ENCODE measurements at places on chromosomes 1 and 21.

DNA sequence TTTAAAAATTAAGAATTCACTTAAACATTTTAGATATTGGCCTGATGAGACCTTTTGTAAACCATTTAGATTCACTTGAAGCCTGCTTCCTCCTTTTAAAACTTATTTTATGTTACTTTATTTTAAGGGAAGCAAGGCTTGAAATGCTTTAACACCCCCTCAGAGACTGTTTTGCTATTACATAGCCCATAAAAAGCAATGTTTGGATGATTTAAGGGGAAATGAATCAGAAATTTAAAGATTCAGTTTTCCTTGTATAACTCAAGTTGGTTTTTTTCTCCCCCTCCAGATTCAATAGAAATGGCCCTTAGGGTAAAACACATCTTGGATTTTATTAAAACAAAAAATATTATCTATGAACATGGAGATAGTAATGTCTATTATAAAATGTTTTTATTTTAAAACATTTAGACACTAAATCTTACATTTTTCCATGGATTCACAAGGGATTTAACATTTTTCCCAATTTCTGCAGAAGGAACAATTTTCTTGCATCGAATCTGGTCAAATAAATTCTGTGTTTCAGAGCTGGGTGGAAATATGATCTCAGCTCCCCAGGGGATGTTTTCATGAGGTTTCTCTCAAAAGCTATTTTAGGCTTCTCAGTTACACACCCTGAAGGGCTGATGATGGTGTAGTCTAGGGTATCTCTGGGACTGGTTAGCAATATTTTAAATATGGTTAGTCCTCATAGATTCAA is 69.3 kb upstream of the WARS2 start:
- DNase-seq: no peak

DNA sequence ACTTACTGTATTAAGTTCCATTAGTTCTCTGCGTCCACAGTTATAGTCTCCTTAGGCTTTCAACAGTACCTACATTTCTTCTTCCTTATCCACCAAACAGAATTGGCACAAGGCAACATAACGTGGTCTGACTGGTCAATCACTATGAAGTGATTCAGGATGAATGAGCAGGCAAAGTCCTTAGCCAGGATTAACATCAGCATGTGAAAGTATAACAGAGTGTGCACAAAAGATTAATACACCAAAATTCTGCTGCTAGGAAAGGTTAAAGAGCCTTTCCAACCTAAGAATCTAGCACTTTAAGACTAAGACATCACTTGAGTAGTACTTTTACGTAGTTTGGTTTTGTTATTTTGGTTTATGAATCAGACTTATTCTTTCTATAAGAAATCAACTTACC is 15.8 kb downstream of the DEPDC1 start:
- DNase-seq: no peak

DNA sequence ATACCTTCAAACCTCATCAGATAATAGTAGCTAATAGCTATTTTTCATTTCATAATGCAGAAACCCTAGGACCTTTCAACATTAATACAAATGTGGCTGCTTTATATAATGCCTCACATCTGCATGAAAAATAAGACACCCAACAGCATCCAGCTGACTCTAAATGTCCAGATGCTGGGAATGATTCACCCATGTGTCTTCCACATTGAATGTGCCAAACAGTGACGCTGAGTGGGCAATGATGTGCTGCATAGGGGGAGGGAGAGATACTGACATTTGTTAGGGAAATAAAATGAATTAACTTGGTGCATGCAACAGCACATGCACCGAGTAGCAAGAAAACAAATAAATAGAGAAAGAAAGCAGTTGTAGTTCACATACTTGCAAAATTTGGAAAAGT is 199.3 kb downstream of the DSCAM start:
- no peak for DNase-seq

DNA sequence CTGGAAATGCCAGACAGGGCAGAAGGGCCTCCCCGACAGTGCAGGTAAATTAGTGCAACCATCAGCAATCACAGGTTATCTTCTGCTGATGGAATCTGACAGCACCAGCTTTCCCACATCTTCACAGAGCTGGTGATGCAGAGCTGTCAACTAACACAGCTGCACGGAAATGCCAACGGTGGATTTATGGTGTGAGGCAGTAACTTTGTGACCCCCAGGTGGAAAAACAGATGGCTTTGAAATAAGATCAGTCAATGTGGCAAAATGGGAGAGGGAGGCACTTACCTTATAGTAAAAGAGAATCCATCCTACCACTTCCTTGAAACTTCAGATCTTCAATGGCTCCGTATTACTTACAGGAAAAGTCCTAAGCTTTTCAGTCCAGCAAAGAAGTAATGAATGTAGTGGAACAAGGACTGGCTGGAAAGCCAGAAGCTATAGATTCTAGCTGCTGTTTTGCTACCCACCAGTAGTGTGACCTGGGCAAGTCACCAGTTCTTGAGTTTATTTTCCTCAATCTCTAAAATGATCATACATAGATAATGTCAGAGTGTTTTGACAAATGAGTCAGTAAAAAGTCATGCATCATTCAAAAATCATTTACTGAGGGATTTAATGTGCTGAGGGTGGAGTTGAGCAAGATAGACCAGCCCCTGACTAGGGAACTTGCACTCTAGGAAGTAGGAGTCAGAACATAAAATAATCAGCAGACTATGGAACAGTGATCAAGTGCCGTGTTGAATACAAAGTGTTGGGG is 245.7 kb upstream of the JUN start:
- DNase-seq: no peak

DNA sequence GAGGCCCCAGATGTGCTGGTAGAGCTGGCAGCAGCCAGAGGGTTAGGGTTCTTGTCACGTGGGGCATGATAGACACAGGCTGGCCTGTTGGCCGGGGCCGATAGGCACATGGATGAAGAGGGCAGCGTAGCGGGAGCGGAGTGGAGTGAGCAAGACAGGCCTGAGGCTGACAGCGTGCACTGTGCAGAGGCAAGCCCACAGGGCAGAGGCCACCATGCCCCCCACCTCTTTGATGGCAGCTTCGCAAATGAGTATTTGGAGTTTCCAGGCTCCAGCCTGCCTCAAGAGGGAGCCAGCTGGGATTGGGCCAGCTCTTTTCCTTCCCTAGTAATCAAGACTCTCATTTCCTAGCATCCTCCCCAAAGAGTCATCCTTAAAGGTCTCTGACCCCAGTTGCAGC is 43.5 kb downstream of the TMCC2 start:
- DNase-seq: no peak

GRCh38 chr1:95186149-95186548 is 47.9 kb upstream of the RWDD3 start:
- DNase-seq: no peak

- no peak for DNase-seq
These were observed 45.7 kb upstream of the ZNF648 start for GRCh38 chr1:182107209-182107608.

GRCh38 chr1:41915786-41916571 is 2.7 kb downstream of the HIVEP3 start:
- DNase-seq: no peak

- DNase-seq: no peak
These were observed 13.2 kb downstream of the COQ8A start for GRCh38 chr1:226953175-226953800.

DNA sequence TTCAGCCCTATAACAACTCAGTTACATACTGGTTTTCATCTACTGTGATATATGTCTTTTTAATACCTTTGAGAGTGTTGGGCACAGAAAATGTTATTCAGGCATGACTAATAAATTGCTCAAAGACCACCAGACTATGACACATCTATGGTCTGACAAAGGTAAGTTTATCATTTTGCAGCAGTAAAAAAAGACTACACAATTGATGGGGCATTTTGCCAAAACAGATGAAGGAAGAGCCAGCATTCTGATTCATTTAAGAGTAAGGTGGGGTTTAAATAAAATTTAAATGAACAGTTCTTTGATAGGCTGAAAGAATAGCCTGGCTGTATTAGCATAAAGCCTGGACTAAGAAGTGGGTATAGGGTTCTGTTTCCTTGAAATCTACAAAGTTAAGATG is 8.8 kb upstream of the RNPC3 start:
- DNase-seq: no peak

DNA sequence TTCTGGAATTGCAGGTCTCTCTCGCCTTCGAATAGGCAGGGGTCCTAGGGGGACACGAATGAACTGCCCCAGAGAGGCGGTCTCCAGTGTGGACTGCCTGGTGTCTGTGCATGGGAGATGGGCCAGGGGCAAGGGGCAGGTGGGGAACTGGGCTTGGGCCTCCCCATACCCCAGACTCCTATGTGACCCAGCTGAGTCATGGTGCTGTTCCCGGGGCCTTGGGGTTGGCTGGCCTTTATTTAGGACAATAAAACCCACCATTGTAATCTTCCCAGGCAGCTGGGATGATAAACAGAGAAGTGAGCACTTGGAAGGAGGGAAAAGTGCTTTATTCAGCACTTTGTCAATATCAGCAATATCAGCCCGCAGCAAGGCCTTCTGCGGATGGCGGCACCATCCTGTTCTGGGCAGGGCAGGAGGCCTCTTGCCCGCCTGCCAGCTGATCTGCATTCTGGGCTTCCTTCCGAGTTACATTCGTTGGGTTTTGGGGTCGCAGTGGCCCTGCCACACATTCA is 209.0 kb upstream of the TMEM51 start:
- no peak for DNase-seq

- DNase-seq: peak; percentile 94
These were observed at the start of gene RABIF for GRCh38 chr1:202888531-202889360. RABIF (minus strand) TSS chr1:202889149; CDS start chr1:202889098, 51 bp downstream.

GRCh38 chr1:206839006-206839560 is 26.3 kb upstream of the IL20 start:
- DNase-seq: no peak

- DNase-seq: no peak
These were observed 19.5 kb downstream of the MAPKAPK2 start for GRCh38 chr1:206704226-206704625.

DNA sequence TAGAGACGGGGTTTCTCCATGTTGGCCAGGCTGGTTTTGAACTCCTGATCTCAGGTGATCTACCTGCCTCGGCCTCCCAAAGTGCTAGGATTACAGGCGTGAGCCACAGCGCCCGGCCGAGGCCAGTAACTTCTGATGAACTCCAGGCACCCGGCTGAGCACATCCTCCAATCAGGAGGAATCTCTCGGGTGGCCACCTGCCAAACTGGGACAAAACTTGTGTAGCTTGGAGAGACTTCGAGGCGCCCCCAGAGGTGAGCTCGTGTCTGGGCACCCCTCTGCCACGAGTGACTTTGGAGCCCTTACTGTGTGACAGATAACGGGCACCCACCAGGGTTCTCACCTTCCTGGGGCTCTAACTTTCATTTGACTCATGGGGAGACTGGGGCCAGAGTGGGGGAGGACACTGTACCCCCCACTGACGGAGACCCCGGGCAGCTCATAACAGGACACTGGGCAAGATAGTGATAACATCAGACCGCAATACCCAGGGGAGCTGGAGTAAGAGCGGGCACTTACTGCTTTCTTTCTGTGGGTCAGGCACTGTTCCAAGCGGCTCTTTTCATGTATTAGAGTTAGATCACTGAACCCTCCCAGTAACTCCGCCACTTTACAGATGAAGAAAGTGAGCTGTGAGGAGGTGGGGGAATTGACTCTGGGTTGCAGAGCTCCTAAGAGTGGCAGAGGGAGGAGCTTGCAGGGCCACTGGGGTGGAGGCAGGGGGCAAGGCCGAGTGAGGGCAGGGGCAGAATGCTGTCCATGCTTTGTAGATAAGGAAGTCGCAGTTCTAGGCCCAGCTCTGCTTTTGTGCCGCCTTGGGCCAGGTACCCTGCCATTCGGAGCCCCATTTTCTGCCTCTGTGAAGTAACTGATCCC is 1.9 kb upstream of the PADI2 start:
- DNase-seq: no peak

- DNase-seq: no peak
These were observed 287.3 kb upstream of the SGIP1 start for GRCh38 chr1:66246351-66247269.

- no peak for DNase-seq
These were observed 308.5 kb downstream of the MRPL39 start for GRCh38 chr21:25298512-25299491.

- no peak for DNase-seq
These were observed 28.1 kb upstream of the RGS1 start for GRCh38 chr1:192547501-192547900.

DNA sequence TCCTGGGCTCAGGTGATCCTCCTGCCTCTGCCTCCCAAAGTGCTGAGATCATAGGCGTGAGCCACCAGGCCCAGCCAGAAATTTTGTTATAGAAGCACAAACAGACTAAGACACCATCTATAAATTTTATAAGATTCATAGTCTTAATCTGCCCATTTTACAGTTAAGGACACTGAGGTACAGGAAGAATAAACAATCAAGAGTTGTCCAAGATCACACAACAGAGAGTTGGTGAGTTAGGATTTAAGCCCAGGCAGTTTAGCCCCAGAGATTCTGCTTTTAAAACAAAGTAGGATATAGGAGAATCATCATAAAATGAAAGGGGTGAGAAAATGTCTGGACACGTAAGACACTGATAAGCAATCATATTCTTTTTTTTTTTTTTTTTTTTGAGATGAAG is 6.8 kb downstream of the TEX46 start:
- no peak for DNase-seq

GRCh38 chr1:6897138-6897537 is 111.9 kb downstream of the CAMTA1 start:
- no peak for DNase-seq

DNA sequence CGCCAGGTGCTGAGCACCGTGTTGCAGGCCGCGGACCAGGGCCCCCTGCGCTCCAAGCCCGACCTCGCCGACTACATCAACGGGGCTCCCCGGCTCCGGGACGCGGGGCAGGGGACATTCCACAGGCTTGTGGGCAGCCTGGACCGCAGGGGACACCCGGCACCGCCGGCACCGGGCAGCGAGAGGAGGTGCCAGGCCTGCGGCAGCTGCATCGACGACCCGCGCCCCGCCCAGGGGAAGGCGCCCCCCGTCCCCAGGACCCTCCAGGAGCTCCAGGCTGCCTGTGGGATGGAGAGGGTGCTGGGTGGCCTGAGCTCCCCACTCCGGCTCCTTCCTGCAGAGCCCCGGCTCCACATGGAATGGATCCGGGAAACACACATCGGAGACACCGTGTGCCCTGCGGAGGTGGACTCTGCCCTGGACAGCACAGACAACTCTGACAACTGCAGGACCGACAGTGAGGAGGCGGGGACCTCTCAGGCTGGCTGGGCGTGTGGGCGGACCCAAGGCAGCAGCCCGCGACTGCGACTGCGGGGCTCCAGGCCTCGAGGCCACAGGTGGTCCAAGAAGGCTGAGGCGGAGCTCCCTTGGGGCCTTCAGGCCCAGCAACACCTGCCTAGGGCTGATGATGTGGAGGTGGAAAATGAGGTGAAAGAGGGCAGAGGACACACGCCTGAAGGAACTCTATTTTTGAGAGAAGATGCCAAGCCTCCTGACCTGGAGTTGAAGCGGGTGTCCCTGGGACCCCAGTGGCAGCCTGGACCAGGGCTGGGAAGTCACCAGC is 22.8 kb downstream of the KIAA1614 start:
- no peak for DNase-seq

DNA sequence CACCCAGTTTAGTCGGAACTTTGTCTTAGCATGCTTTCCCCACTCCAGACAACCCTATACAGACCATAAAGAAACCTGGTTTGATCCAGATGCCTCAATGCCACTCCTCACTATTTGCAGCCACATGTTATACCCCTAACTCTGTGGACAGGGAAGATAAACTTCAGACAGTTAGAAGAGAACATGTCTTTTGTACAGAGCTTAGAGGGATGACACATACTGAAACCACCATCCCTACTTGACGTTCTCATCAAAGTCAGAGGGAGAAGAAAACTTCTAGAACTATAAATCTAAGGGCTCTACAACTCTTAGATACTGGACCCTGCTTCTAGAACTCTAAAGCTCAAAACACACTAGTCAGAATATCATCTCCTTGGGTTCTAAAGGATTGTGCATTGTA is 3.7 kb downstream of the SYT6 start:
- DNase-seq: no peak

GRCh38 chr1:27116697-27117096 is 38.2 kb downstream of the SLC9A1 start:
- no peak for DNase-seq

Data from activated CD4-positive, alpha-beta T cell treated with anti-CD3 and anti-CD28 coated beads for 1 hour (primary cell).